Fibroblast of gingiva (primary cell): ENCODE measurements at places on chromosomes 6 and 20.

GRCh38 chr6:21107796-21108195 is 485.8 kb upstream of the SOX4 start:
- no peak for DNase-seq

DNA sequence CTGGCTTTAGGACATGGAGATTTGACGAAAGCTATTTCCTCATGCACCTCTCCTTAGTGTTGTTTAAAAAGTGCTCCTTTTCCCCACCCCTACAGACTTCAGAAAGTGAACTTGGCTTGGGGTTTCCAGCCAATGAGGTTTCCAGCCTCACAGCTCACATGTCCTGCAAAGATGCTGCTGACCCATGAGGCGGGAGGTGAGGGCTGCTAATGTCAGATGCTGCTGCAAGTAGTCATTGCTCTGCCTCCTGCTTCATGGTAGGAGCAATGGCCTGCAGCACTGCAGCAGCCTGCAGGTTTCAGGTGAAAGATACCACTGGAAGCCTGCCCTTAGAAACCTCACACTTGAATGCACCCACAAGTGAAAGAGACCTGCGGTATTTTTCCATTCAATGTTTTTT is 112.8 kb downstream of the LAMP5 start:
- no peak for DNase-seq

DNA sequence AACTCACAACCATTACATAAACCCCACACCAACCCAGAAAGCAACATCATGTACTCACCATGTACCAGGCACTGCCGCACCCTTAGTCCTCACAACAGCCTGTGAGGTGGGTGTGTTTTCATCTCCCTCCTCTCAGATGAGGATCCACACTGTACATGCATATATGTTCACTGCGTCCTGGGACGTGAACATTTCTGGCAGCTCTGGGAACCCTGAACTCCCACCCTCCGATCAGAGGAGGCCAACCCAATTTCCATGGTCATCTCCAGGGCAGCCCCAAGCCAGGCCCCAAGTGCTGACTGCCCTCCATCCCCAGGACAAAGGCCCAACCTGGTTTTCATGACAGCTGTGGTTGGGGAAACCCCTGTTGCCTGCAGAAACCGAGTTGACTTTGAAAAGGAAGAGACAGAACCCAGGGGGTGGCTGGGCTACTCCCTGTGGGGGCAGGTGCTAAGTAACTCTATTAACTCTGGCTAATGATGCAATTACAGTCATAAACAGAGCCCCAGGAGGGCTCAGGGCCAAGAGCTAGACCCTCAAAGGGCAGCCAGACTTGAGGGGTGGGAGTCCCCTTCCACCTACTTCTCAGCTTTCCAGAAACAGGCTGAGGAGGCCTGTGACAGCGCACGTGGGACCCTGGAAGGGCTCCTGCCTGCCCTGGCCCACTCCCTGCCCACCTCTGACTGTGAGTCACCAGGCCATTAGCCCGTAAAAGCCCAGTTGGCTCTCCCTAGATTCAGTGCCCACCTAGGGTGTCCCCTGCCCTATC is 2.6 kb downstream of the TFEB start:
- DNase-seq = no peak

DNA sequence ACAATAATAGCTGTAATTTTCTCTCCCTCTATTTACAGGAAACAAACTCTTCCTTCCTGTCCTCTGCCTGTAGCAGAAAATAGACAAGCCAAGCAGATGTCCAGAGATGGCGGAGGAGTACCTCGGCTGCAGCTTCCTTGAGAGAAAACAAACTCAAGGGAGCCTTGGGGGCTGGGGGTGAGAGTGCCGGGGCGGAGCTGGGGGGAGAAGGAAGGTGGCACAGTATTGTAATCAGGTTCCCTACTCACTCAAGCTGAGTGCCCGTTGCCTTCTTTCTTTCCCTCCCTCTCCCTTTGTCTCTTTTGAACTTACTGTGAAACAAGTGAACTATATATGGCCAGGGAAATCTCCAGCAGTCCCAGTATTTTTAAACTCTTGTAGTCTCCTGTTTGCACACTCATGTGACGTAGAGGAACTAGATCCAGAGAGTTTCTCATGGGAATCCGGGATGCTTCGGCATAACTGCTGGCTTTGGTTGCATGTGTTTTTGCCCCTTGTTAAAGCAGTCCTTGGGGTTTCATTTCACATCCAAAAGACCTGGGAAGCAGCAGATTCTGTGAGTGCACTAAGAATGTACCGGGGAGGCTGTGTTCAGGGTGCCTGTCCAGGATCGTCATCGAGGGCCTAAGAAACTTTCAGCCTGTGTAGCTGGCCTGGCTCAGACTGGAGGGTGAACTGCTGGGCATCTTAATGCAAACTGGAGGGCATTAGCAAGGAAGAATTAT is 44.6 kb upstream of the HDDC2 start:
- no peak for DNase-seq

DNA sequence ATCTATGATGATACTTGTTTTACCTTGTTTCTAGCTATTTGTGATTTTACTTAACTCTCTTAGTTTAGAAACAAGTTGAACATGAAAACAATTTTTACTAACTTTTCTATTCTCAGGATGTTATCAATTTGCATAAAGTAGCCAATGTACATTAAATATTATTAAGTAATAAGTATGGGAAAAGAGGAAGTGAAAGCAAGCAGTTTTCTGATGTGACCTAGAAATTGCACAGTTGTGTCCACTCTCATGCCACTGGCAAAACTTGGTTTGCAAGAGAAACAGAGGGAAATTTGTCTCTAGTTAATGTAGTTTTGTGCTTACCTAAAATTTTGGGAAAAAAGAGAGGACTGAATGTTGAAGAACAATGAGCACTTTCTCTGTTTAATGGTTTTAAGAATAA is 19.2 kb upstream of the TSPYL1 start:
- no peak for DNase-seq

DNA sequence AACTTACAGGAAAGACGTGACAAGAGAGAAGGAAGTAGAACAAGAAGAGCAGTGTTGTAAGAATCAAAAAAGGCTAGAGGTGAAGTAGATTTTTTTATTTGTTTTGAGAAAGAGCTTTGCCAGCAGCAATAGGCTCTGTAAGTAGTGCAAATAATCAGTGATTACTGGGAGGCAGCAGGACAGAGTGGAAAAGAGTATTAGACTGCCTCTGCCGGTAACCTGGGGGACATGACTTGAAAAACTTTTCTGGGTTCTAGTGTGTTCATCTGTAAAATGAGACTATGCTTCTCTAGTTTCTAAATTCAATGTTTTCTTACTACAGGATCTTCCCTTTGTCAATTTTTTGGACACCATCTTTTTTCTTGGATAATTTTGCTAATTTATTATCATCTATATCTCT is 5.8 kb upstream of the IRAK1BP1 start:
- no peak for DNase-seq

DNA sequence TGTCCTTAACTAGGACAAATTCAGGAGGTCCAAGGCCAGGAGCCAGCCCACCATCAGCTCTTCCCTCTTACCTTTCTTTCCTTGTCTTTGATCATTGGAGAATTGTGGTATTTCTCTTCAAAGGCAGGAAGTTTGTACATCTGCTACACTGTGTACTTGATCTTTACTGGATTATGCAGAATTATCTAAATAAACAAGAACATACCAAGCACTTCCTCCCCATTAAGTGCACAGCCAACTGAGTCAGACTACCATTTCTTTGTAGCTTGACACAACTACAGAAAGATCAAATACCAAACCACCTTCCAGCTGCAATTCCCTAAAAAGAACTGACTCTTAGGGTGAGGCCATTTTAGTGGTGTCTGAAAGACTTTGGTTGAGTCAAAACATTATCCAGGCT is 195.1 kb downstream of the HDGFL1 start:
- DNase-seq = peak; percentile 58

DNA sequence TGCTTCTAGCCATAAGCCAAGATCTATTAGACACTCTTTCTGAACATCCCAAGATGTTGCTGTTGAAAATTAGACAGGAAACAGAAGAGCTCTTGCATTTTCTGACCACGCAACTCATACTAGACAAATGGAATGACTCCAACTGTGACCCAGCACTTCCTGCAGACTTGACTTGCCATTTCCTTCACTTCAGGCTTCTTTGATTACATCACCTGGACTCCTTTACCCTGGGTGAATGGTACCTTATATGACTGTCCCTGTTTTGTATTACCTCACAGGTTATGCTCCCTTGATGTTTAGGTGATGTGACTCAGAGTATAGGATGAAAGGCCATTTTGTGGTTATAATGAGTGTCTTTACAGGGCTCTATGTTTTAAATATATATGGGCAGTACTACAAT is 236.1 kb downstream of the BMP2 start:
- no peak for DNase-seq

- no peak for DNase-seq
Observed at GRCh38 chr20:24663496-24663895, 194.1 kb downstream of the SYNDIG1 start.

GRCh38 chr6:150491811-150492172 is 107.9 kb upstream of the PLEKHG1 start:
- no peak for DNase-seq

DNA sequence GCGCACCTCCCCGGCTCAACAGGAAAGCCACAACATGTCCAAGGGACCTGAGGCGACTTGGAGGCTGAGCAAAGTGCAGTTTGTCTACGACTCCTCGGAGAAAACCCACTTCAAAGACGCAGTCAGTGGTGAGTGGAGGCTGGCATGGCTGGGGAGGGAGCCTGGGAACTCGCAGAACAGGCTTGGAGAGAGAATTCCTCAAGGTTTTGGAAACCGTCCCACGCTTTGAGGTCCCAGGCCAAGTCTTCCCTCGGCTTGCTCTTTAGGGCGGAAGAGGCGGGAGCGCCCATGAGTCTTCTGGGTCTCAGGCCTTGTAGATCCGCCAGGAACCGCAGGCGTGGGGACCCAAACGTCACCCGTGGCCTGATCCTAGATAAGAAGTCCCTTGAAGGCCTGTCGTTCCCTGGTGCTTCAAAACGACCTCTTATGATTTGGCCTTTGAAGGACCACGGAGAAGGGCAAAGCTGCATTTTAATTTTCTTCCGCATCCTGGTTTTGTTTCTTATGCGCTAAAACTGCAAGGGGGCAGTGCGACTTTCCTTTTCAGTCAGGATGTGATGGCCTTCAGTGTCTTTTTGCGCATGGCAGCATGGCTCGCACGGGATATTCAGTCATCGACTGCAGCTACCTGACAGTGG is 2.0 kb downstream of the LAMP5 start:
- no peak for DNase-seq

DNA sequence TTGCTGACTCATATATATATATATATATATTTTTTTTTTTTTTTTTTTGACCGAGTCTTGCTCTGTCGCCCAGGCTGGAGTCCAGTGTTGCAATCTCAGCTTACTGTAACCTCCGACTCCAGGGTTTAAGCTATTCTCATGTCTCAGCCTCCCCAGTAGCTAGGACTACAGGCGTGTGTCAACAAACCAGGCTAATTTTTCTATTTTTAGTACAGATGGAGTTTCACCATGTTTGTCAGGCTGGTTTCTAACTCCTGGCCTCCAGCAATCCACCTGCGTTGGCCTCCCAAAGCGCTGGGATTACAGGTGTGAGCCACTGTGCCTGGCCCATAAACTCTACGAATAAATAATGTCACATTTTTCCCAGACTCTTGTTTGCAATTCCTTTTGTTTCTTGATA is 4.8 kb downstream of the LRP11 start:
- peak; percentile 87 for DNase-seq

- no peak for DNase-seq
Observed at GRCh38 chr6:167475947-167476346, 151.1 kb downstream of the TTLL2 start.

- DNase-seq = no peak
Observed at GRCh38 chr20:8640461-8640860, 428.4 kb upstream of the PLCB4 start.

GRCh38 chr6:14386668-14387067 is 269.1 kb downstream of the CD83 start:
- DNase-seq = no peak

DNA sequence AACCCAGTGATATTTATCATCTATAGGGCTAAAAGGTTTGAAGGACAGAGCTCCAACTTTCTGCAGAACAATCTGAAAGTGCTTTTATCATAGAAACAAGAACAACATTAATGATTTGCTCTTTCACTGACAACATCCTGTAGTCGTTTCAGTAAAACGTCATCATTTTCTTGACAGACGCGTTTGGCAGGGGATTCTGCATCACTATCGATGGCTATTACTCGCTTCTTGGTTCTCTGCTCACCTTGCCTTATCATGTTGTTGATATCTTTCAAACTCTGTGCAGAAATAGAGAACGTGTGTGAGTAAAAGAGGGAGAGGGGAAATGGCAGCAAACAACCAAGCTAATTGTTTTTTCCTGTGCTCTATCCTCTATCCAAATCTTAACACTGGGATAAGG is 47.1 kb upstream of the SAMHD1 start:
- DNase-seq = no peak

GRCh38 chr20:8330785-8331695 is 199.0 kb downstream of the PLCB1 start:
- no peak for DNase-seq

DNA sequence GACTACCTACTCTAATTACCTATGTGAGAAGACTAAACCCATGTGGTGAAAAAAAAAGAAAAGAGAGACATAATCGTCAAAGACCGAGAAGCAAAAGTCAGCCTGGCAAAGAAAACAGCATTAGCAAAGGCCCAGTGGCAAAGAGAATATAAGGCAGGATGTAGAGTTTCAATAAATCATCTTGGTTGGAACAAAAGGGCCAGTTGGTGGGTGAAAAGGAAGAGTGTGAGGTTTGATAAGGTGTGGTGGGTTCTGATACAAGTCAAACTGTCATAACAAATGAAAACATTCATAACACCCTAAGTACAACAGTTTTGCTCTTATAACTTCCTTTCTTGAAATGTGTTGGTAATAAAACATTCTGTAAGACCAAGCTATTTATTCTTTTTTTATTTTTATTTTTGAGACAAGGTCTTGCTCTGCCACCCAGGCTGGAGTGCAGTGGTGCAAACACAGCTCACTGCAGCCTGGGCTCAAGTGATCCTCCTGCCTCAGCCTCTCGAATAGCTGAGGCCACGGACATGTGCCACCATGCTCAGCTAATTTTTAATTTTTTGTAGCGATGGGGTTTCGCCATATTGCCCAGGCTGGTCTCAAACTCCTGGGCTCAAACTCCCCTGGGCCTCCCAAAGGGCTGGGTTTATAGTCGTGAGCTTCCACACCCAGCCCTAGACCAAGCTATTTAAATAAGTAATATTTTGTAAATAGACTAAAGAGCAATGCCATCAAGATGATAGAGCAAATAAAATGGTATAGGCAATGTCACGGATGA is 18.9 kb upstream of the GTF3C6 start:
- DNase-seq = no peak

- DNase-seq = peak; percentile 53
Observed at GRCh38 chr6:1817033-1817761, 207.5 kb downstream of the FOXC1 start.

- no peak for DNase-seq
Observed at GRCh38 chr20:41599699-41600104, 18.5 kb downstream of the CHD6 start.
